Panc1 (cell line): ENCODE measurements at places on chromosomes 3 and 15.

GRCh38 chr3:52904000-52904399, 6.7 kb upstream of the STIMATE start:
- no peak for DNase-seq

DNA sequence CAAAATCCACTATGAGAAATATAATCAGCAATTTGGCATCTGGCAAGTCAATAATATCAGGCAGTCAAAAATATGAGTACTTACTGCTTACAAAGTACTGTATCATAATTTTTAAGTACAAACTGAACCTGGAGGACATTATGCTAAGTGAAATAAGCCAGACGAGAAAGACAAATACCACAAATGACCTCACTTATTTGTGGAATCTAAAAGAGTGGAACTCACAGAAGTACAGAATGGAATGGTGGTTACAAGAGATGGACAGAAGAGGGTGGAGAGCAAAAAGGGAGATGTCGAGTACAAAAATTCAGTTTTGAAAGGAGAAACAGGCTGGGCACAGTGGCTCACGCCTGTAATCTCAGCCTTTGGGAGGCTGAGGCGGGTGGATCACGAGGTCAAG, 12.4 kb downstream of the PCYT1A start:
- no peak for DNase-seq

GRCh38 chr3:197615430-197615829, 59.7 kb upstream of the BDH1 start:
- no peak for DNase-seq

DNA sequence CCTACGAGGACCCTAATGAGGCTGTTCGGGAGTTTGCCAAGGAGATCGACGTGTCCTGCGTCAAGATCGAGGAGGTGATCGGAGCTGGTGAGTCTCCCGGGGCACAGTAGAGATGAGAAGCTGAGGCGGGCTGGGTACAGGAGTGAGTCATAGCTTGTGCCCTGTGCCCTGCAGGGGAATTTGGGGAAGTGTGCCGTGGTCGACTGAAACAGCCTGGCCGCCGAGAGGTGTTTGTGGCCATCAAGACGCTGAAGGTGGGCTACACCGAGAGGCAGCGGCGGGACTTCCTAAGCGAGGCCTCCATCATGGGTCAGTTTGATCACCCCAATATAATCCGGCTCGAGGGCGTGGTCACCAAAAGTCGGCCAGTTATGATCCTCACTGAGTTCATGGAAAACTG, 17.9 kb downstream of the EPHB3 start:
- no peak for DNase-seq

GRCh38 chr3:38521391-38521987, 25.3 kb downstream of the EXOG start:
- DNase-seq: peak; percentile 54

DNA sequence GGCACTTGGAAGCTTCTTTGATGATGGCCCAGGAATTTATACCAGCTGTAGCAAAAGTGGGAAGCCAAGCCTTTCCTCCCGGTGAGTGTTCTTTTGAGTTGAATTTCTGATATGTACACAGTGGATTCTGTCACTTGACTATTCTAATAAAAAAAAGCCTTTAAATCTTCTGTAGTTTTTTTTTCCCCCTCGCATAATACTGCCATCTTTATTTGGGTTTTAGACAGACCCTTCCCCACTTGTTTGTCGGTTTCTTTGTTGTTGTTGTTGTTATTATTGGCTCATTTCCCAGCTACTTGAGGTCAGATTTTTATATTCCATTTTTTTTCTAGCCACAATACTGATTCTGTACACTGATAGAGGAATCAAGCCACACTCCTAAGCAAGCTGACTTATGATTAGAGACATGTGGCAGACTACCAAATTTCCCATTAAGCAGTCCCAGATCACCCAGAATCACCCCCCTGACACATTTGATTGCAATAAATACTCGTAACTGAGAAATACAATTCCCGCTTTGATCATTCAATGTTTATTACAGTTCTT, 122.4 kb upstream of the IL12A start:
- DNase-seq: no peak

DNA sequence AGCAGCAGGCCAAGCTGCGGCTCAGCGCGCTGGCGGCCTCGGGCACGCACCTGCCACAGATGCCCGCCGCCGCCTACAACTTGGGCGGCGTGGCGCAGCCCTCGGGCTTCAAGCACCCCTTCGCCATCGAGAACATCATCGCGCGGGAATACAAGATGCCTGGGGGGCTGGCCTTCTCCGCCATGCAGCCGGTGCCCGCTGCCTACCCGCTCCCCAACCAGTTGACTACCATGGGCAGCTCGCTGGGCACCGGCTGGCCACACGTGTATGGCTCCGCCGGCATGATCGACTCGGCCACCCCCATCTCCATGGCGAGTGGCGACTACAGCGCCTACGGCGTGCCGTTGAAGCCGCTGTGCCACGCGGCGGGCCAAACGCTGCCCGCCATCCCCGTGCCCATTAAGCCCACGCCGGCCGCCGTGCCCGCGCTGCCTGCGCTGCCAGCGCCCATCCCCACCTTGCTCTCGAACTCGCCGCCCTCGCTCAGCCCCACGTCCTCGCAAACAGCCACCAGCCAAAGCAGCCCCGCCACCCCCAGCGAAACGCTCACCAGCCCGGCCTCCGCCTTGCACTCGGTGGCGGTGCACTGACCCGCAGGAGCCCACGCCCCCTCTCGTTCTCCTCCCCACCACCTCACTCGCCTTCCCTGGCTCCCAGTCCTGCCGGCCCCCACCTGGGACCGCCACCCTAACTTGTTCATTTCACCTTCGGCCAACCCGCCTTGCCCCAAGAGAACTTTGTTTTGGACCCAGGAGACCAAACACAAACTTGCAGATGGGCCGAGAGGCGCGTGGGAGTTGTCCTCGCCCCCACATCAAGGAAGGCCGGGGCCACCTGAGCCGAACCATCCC, 1.5 kb downstream of the FOXB1 start:
- no peak for DNase-seq

GRCh38 chr15:59380902-59381610, 8.4 kb upstream of the MYO1E start:
- DNase-seq: no peak

DNA sequence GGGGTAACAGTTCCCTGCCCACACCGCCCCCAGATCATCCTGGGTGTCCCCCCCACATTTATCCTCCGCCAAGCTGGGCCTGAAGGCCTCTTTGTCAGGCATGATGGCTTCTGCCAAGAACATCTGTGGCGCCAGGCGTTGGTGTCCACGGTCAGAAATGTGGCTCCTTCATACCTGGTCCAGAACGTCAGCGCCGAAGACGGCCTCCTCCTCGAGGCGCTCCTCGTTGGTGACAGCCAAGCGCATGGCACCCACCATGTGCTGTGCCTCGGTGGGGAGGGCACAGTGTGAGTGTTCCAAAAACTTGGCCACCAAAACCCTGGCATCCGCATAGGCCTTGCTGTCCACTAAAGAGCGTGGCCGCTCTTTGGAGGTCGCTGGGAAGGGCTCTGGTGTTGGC, 146.5 kb downstream of the NSMCE3 start:
- DNase-seq: no peak

DNA sequence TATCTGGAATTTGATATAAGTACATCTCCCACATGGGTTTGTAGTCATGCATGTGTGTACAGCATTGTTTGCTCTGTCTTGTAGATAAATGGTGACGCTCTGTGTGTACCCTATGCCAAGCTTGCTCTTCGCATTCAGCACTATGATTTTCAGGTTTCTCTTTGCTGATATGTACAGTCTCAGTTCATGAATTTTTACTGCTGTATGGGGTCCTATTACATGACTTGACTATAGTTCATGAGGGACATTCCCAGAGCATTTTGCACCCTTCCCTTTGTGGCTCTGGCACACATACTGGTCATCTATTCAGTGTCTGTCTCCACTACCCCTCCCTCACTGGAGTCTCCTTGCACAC, 132.7 kb downstream of the EEFSEC start:
- no peak for DNase-seq

GRCh38 chr3:171775943-171776342, 34.3 kb downstream of the PLD1 start:
- no peak for DNase-seq

- no peak for DNase-seq
Observed at GRCh38 chr15:63362885-63363284, 18.8 kb downstream of the CA12 start.

DNA sequence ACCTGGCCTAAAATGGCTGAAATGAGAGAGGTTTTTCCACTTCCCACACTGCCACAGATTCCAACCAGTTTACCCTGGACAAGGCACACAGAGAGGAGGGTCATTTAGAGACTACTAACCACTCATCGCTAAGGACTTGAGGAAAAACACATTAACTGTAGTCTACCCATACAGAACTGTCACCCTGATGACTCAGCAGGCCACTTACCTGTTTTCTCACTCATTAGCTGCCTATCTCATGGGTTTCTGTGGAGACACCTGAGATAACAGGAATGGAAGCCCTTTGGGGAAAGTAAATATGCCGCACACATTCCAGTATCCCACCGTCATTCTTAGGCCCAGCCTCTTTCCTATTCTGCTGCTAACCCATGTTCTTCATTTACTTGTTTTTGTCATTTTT, 50.0 kb downstream of the ABCC5 start:
- no peak for DNase-seq

- no peak for DNase-seq
Observed at GRCh38 chr3:96354742-96355141, 459.7 kb upstream of the EPHA6 start.

- DNase-seq: no peak
Observed at GRCh38 chr3:3683261-3683660, 116.0 kb upstream of the LRRN1 start.

DNA sequence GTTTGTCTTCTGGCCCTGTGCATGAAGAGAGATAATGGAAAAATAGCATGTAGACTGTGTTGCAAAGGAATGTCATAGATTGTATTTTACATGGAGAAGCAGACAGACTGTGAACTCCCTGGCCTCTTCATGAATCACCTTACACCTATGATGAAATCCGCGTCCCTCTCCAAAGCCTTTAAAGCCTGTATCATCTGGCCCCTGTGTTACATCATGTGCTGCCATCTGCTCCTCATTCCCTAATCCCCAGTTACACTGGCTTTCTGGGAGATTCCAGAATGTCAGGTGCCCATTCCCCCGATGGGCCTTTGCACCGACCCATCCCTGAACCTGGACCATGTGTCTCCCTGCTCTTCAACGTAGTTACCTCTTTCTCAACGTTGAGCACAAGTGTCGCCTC, 190.8 kb downstream of the ADAMTSL3 start:
- no peak for DNase-seq

DNA sequence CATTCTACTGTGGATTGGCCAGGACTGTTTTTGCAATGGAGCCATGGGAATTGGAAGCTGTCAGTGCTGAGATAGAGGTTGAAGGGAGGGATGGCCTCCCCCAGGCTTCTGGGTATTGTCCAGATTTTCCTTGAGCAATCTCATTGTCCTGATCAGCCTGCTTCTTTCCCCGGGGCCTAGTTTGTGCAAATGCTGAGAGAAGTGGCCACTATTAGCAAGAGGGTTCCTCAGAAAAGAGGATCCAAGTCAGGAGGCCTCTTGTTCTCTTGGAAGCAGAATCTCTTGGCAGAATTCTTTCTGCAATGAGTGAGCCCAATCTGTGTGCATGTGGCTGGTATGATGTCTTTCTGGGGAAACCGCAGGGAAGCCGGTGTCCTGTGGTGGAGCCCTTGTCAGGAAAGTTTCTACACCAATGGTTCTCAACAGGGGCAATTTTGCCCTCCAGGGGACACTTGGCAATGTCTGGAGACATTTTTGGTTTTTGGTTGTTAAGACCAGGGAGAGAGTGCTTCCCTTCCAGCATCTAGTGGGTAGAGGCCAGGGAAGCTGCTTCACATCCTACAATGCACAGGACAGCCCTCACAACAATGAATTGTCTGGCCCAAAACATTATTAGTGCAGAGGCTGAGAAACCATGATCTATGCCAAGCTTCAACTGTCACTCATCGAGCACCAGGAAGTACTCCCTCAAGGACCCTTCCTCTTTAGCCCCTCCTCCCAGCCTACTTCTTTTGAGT, 2.0 kb downstream of the LIPC start:
- DNase-seq: no peak

DNA sequence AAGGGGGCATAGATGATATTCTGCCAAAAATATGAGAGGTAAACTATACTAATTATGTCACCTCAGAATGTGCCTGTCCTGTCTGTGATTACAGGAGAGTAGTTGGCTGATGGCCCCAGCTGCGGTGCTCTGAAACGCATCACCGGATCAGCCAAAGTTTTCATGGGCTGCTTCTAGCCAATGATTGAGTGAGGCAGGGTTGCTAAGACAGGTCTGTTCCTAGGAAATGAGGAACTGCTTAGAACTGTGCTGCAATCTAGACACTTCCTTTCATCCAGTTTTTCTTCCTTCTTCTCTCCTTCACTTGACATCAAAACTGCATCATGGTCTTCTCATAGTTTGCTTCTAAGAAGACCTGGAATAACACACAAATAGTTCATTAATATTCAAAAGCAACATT, 124.0 kb downstream of the KCNH8 start:
- no peak for DNase-seq

DNA sequence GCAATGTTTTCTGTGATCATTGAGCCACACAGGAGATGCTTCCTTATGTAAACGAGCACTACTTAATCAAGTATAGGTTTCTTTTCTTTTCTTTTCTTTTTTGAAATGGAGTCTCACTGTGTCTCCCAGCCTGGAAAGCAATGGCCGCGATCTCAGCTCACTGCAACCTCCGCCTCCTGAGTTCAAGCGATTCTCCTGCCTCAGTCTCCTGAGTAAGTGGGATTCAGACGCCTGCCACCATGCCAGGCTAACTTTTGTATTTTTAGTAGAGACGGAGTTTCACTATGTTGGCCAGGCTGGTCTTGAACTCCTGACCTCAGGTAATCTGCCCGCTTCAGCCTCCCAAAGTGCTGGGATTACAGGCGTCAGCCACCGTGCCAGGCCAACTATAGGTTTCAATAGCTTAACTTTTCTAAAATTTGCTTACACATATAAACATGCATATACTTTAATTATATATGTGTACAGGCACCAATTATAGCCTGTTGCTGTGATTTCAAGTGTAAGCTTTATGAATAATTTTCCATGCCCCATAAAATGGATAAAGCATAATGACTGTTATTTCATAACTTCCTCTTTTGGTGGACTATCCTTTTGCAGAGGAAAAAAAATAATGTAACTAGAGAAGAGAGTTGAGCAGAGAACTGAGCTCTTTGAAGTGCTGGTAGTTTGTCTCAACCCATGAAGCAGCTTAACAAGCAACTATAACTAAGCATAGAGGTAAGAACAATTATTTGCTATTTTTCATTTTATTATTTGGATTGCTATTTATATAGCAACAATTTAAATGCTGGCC, 24.8 kb upstream of the MBNL1 start:
- no peak for DNase-seq
